ENCODE measurements at places on chromosomes 7 and 10.
A peak's percentile ranks its signal among the peaks of the same experiment; 100 is the strongest.

DNA sequence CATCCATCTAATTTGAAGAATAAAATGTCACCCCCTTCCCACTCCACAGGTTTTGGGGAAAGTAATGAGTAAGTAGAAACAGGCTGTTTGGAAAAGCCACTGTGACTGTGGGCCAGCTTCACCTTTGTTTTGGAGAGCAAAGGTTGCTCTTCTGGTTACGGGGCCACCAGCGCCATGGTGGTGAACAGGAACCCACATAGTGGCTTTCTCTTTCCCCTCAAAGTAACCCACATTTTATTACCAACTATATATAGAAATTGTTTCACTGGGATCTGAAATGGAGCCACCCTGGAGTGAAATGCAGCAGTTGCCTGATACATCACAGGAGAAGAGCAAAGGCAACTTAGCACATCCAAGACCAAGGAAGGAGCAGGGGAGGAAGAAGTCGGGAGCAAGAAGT, 112.3 kb upstream of the EFCAB10 start:
- no peak for DNase-seq

- DNase-seq: no peak
Measured at GRCh38 chr7:16669581-16669980, 23.6 kb downstream of the BZW2 start.

- no peak for DNase-seq
Measured at GRCh38 chr10:127899766-127900387, 7.0 kb upstream of the PTPRE start.

DNA sequence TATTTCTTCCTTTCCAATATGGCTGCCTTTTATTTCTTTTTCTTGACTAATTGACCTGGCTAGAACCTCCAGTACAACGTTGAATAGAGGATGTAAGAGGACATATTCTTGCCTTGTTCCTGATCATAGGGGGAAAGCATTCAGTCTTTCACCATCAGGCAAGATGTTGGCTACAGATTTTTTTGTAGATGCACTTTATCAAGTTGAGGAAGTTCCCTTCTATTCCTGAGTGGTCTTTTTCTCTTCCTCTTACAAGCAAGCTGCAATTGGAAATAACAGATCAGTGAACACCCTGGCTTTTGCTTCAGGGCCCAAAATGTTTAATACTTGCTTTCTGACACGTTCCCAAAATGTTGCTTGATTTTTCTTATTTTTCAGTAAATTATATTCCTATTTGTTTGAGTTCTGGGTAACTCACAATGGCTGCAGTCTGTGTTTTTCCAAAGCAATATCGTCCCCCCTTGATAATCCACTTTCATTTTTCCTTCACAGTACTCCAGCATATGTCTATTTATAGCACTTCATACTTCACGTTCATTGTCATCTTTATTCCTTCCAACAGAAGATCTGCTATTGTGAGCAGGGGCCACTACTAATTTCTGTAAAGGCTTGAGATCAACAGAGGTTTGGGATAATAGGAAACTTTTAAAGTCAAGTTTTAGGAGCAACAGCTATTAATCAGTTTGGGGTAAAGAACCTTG, 11.7 kb downstream of the CPEB3 start:
- no peak for DNase-seq

DNA sequence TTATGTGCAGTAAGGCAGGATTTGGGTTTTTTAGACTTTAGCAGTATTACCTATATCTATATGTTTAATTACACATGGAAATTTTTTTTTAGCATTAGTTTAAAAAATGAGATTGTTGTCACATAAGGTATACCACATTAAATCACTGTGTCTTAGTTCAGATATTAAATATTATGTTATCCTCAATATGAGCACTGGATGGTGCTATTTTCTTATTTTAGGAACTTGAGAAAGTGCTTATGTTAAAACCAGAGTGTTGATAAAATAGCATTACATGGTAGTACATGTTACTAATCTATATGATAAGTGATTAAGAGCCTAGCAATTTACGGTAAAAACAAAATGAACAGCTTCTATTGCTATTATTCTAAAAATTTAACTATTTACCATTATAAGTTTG, 28.8 kb downstream of the MIOS start:
- peak; percentile 17 for DNase-seq

- no peak for DNase-seq
Measured at GRCh38 chr10:96968682-96969423, 136.8 kb downstream of the LCOR start.

DNA sequence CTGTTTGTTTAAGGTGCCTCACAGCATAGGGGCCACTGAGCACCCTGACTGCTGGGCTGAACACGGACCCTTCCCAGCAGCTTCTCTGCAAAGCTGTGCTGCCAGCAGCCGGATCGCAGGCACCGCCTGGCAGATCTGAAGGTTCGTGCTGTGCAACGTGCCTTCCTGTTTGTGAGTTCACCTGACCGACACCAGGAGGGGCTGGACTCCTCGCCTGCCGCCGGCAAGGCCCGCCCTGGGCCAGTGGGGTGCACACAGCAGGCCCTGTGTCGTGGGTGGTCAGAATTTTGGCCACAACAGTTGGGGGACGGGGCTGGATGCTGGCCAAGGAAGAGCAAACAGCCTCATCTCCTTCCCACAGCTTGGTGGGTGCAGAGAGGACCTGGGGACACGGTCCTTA, 12.6 kb downstream of the CYP2W1 start:
- no peak for DNase-seq
